Skeletal muscle cell (primary cell): ENCODE measurements at places on chromosomes 5 and 9.

GRCh38 chr9:124216474-124217176 is 41.1 kb upstream of the NEK6 start:
- DNase-seq: no peak

- DNase-seq: peak; percentile 69
Observed at GRCh38 chr9:129320575-129321285, 142.7 kb upstream of the IER5L start.

- no peak for DNase-seq
Observed at GRCh38 chr9:34659592-34660253, 2.7 kb downstream of the CCL27 start.

DNA sequence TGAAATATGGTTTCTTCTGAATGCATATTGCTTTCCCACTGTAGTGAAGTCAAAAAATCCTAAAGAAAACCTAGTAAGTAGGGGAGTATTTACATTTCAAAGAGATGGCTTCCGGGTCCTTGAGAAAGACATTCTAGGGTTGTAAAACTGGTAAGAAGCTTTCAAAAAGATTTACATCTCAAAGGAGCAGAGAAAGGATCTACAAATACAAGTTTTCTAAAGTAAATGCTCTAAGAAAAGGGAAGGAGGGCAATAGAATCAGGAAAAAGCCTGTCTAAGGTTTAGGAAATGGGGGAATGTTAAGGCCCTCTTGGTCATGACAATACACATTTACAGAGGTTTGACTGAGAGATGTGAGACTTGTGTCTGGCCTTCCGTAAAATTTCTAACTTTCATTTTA is 16.7 kb upstream of the TRPC7 start:
- no peak for DNase-seq

DNA sequence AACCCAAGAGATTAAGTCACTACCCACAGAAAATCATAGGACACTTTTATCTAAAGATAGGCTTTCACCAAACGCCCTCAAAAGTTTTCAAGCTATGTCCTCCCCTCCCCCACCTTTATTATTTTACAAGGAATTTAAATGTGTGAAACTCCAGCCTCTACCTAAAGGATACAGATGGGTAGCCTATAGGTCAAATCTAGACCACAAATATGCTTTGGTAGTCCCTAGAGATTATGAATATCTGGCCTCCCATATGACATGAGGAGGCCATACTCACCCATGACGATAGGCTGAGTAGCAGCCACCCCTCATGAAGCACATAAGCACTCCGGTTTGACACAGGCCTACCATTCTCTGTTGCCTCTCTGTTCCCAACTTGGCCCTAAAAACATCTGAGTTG is 11.9 kb downstream of the SIL1 start:
- DNase-seq: no peak

DNA sequence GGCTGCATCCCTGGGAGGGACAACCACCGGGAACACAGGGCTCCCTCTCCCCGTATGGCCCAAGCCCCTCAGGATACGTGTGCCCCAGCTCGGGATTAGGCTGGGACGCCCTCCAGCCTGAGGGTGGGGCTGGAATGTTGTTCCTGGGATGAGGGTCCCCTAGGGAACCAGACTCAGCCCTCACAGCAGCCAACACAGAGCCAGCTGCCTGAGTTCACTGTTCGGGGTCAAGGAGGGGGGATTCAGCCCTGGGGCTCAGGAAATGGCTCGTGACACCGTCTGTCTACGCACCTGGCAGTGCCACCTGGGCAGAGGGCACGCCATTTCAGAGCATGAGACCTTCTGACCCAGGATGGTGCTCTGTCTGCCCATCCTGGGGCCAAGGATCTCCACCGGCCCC is 8.9 kb downstream of the RNF44 start:
- no peak for DNase-seq

DNA sequence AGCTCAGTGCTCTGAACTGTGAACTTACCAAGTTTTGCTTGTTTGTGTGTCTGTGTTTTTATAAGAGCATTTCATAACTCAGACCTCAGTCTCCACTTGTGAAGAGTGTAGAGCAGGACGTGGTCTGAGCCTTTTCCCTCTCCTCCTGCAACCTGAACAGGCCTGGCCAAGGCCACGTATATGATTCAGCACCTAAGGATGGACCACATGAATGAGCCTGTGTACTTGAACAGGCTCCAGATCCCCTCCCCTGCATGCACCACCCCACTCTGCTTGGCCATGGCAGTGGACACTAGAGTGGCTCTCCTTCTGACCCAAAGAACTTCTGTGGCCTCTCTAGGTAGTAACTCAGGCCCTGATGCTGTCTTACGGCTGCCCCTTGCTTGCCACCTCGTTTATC is 125.9 kb upstream of the FSTL4 start:
- no peak for DNase-seq

DNA sequence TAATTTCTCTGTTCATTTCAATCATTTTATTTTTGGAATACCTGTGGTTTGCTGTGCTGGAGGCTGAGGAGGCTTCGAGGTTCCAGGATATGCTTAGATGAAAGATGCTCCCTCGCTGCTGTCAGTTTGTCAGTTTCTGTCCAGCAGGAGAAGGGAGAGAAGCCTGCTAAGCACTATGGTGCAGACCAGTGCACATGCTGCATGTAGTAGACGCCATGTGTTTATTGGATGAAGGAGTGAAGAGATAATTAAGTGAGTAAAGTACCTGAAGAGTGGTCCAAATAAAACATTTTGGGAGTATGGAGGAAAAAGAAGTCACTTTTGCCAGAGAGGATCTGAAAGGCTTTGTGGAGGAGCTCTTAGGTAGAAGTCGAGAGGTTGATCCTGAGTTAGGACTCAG is 2.1 kb downstream of the PDZD2 start:
- no peak for DNase-seq

DNA sequence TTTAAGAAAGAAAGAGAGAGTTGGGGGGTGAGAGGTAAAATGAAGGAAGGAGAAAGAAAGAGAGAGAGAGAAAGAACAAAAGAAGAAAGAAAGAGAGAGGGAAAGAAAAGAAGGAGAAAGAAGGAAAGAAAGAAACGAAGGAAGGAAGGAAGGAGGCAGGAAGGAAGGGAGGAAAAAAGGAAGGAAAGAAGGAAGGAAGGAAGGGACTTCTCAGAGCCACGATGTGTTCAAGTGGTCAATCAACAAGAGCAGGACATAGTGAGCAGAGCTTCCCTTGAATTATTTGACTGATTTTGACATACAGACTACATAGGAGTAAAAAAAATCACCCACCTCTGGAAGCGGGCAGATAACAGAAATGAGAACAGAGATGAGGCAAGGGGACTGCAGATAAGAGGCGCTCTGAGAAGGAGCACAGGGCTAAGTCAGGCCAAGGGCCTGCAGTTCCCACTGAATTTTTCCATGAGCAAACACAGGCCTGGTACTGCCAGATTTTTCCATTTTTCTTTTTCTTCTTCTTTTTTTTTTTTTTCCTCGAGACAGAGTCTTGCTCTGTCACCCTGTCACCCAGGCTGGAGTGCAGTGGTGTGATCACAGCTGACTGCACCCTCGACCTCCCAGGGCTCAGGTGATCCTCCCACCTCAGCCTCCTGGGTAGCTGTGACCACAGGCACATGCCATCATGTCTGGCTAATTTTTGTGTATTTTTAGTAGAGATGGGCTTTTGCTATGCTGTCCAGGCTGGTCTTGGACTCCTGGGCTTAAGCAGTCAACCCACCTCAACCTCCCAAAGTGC is 77.7 kb upstream of the IL17B start:
- no peak for DNase-seq

DNA sequence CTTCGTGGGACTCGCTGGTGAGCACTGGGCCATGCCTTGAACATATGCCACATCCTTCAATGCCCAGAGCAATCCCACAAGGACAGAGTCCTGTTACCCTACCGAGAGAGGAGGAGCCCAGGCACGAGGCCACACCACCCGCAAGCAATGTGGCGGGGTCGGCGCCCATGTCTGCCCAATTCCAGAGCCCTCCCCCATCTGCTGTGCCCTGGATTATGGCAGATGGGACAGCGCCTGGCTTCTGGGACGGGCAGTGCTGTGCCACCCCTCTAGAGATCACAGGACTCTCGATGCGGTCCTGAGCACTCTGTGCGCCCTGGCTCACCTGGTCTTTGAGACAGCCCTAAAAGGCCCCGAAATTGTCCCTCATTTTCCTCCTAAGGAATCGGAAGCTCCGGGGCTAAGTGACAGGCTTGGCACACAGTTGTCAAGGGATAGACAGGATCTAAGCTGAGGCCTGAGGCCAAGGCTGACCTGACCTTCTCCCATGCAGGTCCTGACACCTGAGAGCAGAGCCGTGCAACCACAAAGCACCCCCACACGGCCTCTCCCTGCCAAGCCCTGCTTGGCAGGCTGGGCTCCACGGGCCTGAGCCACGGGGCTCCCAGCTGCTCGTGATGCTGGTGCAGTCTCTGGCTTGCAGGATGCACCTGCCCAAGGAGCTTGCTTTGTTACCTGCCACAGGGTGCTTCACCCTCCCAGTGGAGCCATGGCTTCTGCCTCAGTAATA is 48.8 kb downstream of the PRRT1B start:
- DNase-seq: no peak

DNA sequence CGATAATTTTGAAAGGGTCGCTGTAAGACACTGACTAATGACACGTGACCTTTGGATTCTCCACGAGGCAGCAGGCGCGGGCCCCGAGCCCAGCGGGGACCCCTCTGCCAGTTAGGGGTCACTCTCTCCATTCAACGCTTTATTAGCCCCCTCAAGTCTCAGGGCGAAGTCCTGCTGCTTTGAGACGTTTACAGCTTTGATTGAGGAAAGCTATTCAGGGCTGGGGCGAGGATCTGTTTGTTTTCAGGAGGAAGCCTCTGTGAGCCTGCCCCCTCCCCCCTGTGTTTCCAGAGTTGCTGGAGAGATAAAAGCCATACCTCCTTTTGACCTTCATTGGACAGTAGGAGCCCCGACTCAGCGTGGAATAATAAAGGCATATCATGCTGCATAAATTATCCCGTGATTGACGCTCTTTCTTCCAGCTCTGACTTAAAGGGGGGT is 31.4 kb upstream of the MSX2 start:
- no peak for DNase-seq

DNA sequence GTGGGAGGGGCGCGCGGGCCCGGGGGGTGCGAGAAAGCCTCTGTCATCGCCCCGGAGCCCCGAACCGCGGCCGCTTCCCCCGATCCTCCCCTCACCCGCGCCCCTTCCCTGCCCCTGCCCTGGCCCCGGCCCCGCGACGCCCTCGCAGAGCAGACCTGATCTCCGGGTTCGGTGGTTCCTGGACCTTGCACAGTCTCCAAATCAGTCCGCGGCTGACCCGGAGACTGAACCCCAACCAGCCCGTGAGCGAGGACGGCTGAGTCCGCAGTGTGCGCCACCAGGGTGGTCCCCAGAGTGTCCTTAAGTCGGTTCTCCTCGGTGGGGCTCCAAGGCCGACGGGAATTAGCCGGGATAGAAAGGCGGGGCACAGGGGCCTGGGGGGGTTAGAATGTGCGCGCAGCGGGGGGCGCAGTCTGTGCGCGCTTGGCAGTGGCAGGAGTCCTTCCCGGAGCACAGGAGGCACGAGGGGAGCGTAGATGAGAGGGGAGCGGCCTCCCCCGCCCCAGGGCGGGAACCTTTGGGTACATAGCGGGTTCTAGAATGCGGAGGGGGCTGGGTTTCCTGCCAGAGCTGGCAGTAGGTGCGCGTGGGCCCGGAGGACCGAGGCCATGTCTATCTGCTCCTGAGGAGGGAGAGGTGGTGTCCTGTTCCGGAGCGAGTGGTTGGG is 779 bp downstream of the PKN3 start:
- no peak for DNase-seq
